ENCODE measurements at places on chromosomes 12 and 14.
A peak's percentile ranks its signal among the peaks of the same experiment; 100 is the strongest.

- DNase-seq, result peak; percentile 87
These were observed 12.2 kb upstream of the SPTB start for GRCh38 chr14:64891839-64892375.

DNA sequence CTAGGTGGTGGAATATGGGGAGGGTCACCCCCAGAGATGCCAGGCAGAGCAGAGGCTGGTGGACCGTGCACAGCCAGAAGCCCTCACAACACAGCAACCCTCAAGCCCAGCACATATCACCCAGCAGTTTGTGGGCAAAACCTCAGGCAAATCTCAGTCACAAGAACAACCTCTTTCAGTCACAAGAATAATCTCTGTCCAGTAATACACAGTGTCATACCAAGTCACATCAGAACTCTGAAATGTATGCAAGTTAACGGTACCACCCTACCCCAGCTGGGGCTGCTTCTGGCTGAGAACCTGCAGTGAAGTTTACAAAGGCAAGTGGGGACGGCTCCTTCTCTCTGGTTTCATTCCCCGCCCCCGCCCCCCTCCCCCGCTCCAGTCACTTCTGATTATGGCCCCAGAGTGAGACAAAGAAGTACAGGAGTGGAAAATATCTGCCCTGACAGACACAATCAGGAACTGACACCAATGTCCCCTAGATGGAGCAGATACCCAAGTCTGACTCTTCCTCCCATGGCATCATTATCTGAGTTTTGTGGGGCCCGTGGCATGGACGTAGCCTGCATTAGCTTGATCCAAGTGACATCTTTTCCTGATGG lies 480.9 kb upstream of the TMEM132C start:
- no peak for DNase-seq

GRCh38 chr12:131550121-131550520 lies 160.8 kb upstream of the SFSWAP start:
- DNase-seq, result no peak

GRCh38 chr12:101642115-101643067 lies 47.6 kb downstream of the MYBPC1 start:
- DNase-seq, result no peak

DNA sequence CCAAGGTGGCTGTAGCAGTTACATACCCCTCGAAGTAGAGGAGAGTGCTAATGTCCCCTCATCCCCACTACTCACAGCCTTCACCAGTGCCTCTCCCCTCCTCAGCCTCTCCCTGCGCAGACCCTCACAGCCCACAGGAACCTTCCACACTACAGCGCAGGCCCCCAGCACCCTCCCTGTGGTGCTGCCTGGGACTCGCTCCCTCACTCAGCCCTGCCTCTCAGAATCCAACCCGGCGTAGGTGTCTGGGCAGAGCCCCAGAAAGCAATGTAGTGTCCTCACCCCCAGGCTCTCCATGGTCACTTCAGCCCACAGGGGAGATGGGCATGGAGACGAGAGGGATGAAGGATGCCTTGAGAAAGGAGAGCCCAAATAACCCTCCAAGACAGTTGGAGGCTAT lies 10.9 kb upstream of the ZNF740 start:
- no peak for DNase-seq

- no peak for DNase-seq
These were observed 25.5 kb downstream of the DIO3 start for GRCh38 chr14:101586531-101587430.

DNA sequence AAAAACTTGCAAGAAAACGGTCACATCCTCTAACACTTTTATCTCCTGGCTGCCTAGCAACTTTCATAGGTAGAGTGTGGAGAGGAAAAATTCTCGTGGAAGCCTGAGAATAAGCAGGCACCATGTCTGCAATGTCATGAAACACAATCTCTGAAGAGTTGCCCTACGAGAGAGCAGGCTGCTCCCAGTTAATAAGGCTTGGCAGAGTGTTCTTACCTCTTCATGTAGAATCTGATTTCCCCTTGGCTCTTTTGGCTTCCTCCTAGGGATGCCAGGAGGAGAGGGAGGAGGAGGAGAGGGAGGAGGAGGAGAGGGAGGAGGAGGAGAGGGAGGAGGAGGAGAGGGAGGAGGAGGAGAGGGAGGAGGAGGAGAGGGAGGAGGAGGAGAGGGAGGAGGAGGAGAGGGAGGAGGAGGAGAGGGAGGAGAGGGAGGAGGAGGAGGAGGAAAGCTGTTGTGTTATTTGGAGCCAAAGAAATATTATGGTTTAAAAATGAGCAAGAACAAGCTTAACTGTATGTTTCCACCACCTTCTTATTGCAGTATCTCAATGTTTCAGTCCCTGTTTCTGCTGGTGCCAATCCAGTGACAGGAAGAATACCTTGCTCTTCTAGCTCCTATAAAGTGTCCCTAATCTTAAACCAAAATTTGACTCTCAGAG lies 52.9 kb downstream of the EGLN3 start:
- DNase-seq, result no peak

DNA sequence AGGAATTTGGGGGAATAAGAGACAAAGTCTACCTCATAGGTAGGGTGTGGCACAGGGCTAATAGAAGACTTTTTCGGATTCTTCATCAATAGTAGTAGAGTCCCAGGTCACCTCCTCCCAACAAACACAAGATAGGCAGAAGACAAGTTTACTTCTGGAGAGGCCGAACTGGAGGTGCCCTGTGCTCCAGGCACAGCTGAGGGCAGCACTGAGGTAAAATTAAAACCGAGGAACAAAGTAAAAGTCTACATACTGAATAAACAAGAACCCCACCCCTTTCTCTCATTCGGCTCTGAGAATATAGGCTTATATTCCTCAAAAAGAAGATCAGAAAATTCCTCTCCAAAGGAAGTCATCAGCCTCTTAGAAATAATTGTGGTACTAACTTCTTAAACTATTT lies 161.5 kb downstream of the SEC23A start:
- DNase-seq, result no peak

DNA sequence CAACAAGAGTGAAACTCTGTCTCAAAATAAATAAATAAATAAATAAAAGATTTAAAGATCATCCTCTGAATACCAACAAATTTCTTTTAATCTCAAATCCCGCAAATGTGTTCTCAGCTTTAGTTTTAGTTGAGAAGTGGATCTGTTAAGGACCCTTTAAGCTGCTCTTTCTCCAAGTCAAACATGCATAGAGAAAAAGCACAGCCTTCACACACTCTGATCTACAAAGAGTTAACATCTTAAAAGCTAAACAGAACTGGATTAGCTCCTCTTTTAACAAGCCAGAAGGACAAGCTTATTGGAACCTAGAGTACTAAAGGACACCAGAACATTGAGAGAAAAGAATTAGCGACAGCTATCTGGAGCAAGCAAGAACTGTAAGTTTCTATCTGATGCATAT lies at the start of gene RPGRIP1:
Gene RPGRIP1, plus strand, starts transcription at position 301 of the 400 bp plus-strand sequence. CDS start 7,894 bp downstream, outside the sequence.
- no peak for DNase-seq

- DNase-seq, result no peak
These were observed 112.3 kb upstream of the BCL2L14 start for GRCh38 chr12:11958221-11959091.

- DNase-seq, result no peak
These were observed 393.8 kb downstream of the LRFN5 start for GRCh38 chr14:42000450-42000849.

GRCh38 chr14:74064883-74065282 lies 19.4 kb downstream of the ALDH6A1 start:
- no peak for DNase-seq

DNA sequence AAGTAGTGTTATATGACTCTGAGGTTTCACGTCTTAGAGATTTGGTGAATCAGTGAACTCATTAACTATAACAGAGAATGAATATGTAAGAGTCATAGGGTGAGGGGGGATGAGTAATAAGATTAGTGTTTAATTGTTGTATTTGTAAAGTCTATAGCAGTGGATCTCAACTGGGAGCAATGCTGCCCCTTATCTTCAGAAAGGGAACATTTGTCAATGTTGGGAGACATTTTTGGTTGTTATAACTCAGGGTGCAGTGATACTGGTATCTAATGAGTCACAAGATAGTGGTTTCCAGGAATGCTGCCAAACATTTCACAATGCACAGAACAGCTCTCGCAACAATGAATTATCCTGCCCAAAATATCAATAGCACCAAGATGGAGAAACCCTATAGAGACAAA lies 1193.7 kb downstream of the GALC start:
- peak; percentile 25 for DNase-seq

- DNase-seq, result no peak
These were observed 95.3 kb downstream of the CATSPERB start for GRCh38 chr14:91636604-91637003.

- no peak for DNase-seq
These were observed at the start of gene OR11H6 for GRCh38 chr14:20223410-20223809. TSS of gene OR11H6 (plus strand) at chr14:20223710. CDS start at chr14:20223710, 0 bp downstream.

DNA sequence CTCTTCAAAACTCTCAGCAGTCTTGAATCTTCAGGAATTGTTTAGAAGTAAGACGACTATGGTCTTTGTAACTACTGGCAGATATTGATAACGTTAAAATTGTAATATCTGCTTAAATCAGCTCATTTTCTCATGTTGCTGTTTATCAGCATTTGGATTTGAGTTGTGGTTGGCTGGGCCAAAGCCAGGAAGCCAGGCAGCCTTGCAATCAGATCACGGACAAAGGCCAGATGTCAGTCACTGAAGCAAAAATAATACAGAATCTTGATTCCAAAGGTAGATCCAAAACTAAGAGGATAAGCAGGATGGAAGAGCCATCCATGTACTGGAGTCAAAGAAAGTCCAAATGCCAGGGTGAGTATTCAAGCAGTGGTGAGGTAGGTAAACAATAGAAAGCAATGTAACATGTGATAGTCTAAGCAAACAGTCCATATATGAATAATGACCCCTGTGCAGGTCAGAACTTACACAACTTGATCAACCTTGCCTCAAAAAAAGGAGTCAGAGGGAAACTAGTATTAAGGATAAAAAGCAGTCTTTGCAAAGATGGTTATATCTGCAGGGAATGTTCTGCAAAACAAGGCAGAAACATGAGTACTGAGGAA lies 95.8 kb upstream of the RAP1B start:
- no peak for DNase-seq

DNA sequence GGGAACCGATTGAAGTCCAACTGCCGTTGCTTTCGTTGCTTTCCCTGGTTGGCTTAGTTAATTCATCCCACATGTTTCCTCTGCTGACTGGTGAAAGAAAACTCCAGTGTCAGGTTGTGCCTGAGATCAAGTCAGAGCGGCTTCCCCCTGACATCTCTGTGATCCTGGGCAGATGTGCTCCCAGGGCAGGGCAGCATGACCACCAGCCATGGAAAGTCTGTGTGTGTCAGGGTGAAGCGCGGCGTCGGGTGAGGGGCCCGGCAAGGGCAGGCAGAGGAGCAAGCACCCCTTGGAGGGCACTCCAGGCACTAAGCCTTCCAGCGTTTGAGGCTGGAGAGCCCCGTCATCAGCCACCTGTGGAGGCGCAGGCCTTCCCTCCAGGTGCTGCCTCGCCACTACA lies 54.5 kb upstream of the IGF1 start:
- no peak for DNase-seq

GRCh38 chr12:96980991-96981414 lies 73.9 kb downstream of the NEDD1 start:
- DNase-seq, result peak; percentile 21

- no peak for DNase-seq
These were observed 217.6 kb downstream of the MED13L start for GRCh38 chr12:116059904-116060303.

DNA sequence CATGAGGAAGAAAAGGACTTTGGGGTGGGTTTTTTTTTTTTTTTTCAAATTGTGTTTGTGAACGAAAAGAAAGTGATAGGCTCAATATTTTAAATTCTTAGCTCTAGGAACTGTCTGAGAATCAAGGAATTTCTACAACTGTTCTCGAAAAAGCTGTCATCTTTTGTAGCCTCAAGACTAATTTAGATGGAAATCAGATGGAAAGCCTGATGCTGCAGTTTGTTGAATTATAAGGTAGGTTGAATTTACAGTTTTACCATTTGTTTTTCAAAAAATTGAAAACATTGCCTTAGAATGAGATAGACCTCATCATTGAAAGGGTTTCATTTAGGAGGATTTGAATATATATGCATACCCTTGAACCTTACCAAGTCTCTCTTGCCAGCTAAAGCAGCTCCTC lies 109.3 kb upstream of the TRHDE start:
- DNase-seq, result no peak

DNA sequence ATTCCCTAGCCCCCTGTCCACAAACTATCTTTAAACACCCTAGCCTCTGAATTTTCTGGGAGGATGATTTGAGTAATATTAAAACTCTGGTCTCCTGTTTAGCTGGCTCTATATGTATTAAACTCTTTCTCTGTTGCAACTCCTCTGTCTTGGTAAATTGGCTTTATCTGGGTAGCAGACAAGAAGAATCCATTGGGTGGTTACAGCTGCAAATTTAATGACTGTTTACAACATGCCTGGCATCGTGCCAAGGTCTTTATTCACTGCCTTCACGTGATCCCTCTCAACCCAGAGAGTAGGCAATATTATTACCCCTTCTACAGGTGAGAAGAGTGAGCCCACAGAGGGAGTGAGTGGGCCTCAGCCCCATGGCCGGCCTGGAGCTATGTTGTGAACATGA lies 77.8 kb upstream of the MYL2 start:
- no peak for DNase-seq

- DNase-seq, result no peak
These were observed 4.1 kb upstream of the CCND2 start for GRCh38 chr12:4269279-4269991.

DNA sequence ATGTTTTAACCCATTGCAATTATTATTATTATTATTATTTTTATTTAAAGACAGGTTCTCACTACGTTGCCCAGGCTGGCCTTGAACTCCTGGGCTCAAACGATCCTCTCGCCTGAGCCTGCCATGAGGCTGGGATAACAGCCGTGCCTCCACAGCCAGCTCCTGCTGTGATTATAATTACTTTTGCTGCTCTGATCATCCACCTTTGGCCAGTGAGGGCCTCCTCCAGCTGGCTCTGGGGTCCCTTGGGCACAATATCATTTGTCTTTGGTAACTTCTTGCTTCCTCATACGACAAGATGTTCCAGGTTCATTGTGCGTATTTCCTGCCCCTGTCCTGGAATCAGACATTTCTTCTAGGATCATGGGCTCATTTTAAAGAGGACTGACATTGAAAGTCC lies 28.4 kb downstream of the LRTM2 start:
- DNase-seq, result no peak

GRCh38 chr12:45773747-45774146 lies 44.2 kb downstream of the ARID2 start:
- no peak for DNase-seq

DNA sequence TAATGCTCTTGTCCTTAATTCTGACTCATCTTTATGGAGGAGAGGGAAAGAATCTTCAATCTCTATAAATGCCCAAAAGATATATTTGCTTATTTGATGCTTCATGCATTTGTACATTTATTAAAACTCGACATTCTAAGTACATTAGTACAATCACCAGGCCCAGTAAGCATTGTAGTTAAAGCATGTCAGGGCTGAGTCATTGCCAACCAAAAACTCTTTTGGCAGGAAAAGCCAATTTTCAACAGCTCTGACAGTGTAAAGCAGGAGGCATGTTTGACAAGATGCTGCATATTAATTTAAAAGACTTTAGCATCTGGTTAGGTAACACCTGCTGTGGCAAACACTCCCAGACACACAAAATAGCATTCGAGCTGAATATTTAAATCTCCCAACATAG lies 290.9 kb downstream of the PPFIA2 start:
- peak; percentile 59 for DNase-seq

GRCh38 chr12:54030442-54030801 lies 2.2 kb downstream of the HOXC6 start:
- no peak for DNase-seq

GRCh38 chr12:3976351-3976938 lies 103.2 kb upstream of the PARP11 start:
- DNase-seq, result no peak
